Activated CD4-positive, alpha-beta T cell treated with anti-CD3 and anti-CD28 coated beads, Interleukin-2, Interleukin-6, amounts not matched to agents 100 ng/mL and 50 ng/mL, durations not matched to agents 16 hours and 8 hours (primary cell): ENCODE measurements at places on chromosomes 5 and 9.

DNA sequence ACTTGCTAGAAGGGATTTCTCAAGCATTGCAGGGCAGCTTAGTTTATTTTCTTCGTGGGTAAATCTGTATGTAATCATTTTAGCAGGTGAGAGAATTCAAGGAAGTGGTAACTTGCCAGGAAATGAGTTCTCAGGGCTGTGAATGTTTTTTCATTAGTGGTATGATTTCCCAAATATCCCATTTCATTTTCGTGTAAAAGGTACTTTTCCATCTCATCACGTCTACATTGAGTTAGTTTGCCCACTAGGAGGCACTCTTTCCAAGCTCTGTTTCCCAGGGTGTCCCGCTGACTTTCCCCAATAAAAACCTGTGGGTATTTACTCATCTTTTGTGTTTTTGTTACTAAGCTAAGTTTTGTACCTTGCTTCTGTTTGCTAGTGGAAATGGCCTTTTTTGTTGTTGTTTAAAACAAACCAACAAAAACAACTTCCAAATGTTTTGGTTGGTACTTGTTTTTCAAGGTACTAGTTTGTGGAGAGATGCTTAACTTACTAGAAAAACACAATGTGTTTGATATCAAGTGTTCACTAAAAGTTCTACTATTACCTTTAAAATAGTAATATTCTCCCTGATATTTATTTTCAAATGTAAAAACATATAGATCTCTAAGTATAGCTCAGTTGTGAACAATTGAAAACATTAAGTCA is 373.6 kb downstream of the ADGRV1 start:
- peak; percentile 57 for DNase-seq

DNA sequence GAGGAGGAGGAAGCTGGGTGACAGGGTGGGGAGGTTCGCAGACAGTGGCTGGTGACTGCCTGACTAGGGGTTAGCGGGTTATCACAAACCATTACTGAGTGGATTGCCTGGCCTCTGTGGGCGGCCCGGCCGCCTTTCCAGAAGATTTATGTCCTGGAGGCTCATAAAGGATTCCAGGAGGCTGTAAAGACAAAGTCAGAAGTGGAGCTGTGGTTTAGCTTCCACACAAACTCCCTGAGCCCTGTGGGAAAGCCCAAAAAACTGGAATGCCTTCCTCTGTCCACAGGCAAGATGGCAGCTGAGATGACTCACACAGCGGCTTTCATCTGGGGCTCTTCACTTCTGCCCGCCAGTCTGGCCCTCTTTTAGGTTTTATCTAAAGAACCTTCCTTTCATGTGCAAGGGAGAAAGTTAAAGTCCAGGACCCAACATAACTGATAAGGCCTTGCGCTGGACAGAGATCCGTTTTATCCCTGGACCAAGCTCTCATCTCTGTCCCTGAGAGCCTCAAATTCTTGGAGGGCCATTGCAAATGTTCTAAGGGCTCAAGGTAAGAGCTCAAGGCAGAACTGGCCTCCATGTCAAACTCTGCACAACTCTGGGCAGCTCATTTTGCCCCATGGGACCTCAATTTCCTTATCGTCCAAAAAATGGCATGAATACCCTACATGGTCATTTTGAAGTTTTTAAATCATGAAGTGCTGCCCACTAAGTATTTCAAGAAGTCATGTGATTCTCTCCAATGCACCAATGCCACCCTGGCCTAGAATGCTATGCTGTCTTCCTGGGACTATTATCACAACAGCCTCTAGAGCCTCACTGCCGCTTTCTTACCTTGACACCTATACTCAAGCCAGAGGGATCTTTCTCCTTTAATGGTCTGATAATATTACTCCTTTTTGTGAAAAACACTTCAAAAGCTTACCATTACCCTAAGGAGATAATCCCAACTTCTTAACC is 249.4 kb upstream of the TRIM32 start:
- no peak for DNase-seq

DNA sequence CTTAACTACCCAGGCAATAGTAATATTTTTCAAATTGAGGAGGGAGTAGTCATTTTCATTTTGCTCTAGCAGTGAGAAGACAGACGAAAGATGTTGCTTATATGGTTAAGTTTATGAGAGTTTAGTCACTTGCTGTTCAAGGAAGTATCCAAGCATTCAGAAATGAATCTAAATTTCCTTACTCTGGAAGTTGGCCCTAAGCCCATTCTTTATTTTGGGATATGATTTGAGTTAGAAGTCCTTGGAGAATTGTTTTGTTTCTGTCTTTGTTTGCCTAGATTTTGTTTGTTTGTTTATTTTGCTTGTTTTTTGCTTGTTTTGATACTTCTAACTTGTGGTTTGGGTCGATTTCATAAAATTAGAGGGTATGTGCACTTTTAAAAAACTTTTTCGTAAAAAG is 146.4 kb upstream of the FGF10 start:
- no peak for DNase-seq

- DNase-seq, result peak; percentile 73
Measured at GRCh38 chr9:123640792-123641222, 284.8 kb downstream of the CRB2 start.

- no peak for DNase-seq
Measured at GRCh38 chr5:154898210-154898609, 39.8 kb downstream of the CNOT8 start.

- DNase-seq, result peak; percentile 72
Measured at GRCh38 chr5:81182396-81183390, 50.4 kb upstream of the CKMT2 start.

GRCh38 chr5:120882038-120882775 is 418.1 kb downstream of the PRR16 start:
- DNase-seq, result no peak

DNA sequence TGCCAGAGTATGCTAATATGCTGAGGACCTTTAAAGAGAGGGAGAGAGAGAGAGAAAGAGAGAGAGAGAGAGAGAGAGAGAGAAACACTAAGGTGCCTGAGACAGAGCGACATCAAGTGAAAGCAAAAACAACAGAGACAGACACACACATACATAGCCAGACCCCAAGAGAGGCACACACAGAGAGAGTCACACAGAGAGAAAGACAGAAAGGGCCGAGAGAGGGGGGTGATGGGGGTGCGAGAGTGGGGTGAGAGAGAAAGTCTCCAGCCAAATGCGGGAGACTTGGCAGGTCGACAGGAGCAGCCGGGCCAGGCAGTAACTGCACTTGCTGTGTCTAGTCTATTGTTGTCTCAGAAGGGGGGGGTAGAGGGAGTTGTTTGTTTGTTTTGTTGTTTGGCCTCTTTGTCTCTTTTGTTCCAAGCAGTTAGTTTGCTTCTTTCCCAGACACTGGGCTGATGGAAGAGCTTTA is 30.1 kb upstream of the NFIB start:
- DNase-seq, result no peak

GRCh38 chr5:94700592-94700991 is 82.1 kb downstream of the SLF1 start:
- DNase-seq, result peak; percentile 67

DNA sequence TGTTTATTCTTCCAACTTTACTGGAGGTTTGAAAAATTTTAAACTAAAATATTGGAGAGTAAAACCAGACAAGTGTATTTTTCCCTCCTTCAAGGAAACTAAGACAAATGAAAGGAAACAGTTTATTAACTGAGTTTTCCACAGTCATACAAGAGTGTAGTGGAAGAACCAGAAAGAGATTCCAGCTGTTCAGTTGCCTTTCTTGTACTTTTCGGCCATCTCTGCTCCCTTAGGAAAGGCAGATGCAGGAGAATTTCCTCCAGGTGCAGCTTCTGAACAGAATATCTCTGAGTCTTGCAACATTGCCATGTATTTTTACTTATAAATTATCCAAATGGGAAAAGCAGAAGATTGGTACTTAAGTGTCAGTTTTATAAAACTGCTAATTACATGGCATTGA is 217.1 kb downstream of the MAST4 start:
- no peak for DNase-seq

DNA sequence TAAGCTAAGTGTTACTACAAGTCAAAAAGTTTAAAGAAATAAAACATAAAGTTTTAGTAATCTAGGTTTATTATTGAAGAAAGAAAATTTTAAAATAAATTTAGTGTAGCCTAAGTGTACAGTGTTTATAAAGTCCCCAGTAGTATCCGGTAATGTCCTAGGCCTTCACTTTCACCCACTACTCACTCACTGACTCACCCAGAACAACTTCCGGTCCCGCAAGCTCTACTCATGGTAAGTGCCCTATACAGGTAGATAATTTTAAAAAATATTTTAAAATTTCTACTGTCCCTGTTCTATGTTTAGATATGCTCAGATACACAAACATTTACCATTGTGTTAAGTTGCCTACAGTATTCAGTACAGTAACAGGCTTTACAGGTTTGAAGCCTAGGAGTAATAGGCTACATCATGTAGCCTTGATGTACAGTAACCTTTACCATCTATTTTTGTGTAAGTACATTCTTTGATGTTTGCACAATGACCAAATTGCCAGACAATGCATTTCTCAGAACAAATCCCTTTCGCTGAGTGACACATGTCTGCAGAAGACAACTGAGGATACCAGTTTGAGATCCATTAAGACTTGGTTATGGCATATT is 253.6 kb downstream of the TRIM32 start:
- no peak for DNase-seq

DNA sequence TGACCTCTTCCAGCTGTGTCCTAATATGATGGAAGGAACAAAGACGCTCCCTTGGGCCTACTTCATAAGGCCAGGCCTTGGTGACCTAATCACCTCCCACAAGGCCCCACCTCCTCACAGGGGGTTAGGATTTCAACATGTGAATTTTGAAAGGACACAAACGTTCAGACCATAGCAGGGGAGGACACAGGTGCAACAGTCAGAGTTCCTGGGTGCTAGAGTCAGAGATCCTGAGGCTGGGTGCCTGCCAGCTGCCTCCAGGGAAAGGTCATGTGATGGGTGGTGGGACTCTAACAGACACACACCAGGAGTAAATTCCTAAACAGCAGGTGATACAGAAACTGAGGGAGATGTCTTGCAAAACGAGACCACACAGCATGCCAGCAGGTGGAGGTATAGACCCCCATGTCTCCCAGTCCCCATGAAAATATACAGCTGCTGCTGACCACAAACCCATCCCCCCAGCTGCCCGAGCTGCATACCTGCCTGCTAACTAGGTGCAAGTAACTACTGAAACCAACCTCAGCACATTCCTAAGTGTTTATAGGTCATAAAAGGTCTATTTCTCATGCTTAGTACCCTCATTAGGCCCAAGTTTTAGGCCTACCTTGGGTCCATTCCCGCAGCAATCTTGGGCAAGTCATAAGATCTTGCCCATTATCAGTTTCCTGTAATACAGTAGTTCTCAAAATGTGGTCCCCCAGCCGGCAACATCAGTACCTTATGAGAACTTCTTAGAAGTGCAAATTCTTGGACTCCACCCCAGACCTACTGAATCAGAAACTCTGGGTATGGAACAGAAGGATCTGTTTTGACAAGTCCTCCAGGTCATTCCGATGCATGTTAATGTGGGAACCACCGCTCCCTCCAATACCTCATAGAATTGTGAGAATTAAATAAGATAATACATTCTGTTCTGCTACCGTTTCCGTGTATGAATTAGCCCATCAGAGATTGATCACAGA is 245.3 kb downstream of the ENC1 start:
- no peak for DNase-seq

- DNase-seq, result no peak
Measured at GRCh38 chr9:2355697-2355983, 265.9 kb upstream of the VLDLR start.

DNA sequence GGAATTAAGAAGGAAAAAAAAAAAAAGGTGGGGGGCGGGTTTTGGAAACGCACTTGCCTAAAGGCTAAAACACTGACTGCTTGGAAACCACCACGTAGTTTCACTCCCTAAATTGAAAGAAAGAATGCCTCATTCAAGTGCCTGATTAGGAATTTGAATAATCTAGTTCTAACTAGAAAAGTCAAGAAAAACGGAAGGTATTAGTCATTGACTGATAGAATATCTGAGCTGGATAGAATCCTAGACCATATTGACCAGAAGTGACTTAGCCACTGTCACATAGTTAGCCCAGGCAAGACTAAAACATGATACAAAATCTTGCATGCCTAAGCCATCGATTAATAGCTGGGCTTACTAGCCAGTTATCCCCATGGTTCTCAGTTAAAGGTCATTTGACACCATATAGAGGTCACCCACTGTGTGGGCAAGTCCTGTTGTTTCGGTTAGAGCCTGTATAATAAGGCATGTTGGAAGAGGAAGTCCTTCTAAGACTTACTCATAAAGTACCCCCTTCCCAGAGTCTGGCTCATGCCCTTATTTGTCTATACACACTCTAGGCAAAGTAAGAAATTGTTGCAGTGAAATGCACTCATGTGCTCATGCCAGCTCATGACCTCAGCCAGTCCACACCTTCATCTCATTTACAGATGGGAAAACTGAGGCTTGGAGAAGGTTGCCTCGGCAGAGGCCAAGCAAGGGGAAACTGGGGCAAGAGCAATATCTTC is 40.2 kb downstream of the SH3RF2 start:
- DNase-seq, result peak; percentile 20

DNA sequence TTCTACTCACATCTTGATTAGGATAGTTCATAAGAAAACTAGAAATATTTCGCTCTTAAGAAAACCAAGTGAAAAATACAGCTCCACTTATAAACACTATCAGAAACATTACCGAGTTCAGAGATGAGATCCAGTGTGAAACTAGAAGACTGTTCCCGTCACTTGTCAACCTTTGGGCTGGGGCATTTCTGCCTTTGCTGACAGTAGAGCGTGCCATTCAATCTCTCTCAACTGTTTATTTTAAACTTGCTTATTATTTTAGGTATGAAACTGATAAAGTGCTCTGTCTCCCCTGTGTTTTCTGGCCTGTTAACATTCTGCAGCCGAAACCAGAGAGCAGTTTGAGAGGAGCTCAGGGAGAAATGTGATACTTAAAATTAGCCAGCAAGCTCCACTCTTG is 16.7 kb downstream of the MRRF start:
- no peak for DNase-seq

- peak; percentile 31 for DNase-seq
Measured at GRCh38 chr9:3931996-3932906, 367.6 kb downstream of the GLIS3 start.

DNA sequence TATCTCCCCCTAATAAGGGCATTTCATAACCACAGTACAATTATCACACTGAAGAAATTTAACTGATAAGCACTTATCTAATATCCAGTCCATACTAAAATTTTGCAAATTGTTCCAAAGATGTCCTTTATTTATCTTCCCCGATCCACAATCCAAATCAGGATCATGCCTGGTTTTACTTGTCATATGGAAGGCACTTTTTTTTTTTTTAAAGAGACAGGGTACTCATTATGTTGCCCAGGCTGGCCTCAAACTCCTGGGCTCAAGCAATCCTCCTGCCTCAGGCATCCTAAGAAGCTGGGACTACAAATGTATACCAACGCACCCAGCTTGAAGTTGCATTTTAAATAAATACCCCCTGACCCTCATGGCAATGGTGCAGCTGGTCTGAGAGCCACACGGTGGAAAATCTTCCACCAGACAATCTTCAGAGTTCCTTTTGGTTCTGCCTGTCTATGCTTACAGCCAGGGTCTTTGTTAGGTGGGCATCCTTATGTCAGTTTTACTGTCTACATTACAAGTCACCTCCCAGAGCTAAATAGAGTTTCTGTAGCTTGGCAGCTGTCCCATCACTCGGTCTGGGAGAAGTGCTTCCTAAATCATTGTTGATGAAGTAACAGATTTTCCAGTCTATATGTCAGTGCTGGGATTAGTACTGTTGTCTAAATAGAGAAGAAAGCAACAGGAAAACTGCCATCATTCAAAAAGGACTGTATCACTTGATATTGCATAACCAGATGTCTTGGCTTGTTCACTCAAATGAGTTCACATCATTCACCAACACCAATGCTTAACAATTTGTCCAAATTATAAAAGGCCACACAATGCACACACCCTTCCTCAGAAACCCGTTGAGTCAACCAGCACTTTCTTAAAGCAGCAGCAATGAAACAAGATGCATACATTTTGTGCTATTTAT is 26.4 kb downstream of the PTPN3 start:
- no peak for DNase-seq

- no peak for DNase-seq
Measured at GRCh38 chr9:132957805-132958204, 13.4 kb upstream of the TSC1 start.
